ENCODE measurements at places on chromosomes 5 and 9.

- peak; percentile 3 for DNase-seq
Observed at GRCh38 chr9:3511551-3511950, 14.2 kb downstream of the RFX3 start.

- no peak for DNase-seq
Observed at GRCh38 chr5:68149189-68149588, 66.4 kb upstream of the PIK3R1 start.

GRCh38 chr5:6581090-6581489 lies 51.8 kb downstream of the NSUN2 start:
- DNase-seq, result no peak

DNA sequence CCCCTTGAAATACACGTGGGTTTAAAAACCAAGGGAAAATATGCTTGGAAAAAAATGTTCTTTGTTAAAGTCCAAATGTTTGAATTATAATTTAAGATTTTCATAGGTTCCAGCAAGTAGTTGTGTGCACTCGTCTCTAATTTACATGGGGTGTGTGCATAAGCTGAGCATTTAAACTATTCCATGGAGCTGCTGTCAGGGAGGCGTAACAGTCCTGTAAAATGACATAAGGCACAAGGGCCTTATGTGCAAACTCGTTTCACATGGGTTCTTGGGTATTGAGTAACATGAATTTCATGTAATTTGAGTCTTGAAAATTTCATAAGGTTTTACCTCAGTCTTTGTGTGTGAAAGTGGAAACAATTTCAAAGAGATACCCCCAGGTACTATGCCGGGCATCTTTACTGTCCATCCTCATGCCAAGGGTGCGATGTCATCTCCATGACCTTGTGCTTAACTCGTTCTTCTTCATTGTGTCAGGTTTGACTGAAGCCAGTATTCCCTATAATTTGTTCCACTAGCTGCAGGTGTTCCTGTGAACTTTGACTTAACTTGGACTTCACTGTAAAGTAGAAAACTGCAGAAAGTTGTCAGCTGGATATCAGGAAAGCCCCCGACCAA lies 359.3 kb downstream of the SH3GL2 start:
- no peak for DNase-seq

- DNase-seq, result no peak
Observed at GRCh38 chr5:32501071-32502002, 56.8 kb upstream of the ZFR start.

GRCh38 chr5:35741971-35742370 lies 114.7 kb upstream of the IL7R start:
- no peak for DNase-seq

- no peak for DNase-seq
Observed at GRCh38 chr5:59207401-59207800, 624.5 kb downstream of the RAB3C start.

DNA sequence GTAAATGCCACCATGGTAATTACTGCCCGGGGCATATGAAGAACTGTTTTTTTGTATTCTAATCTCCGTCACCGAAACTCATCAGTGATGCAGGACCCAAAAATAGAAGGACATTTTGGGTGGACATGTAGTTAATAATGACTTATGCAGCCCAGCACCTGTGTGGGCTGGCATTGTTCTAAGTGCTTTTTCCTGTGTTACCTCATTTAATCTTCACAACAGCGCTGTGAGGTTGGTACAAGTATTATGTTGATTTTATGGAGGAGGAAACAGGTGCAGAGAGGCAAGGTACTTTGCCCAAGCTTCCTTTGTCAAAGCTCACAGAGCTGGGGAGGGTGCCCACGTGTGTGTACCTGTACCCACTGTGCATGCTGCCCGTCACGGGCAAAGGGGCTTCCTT lies 58.4 kb downstream of the DAPK1 start:
- no peak for DNase-seq
